ENCODE measurements at places on chromosomes 1 and 21.

DNA sequence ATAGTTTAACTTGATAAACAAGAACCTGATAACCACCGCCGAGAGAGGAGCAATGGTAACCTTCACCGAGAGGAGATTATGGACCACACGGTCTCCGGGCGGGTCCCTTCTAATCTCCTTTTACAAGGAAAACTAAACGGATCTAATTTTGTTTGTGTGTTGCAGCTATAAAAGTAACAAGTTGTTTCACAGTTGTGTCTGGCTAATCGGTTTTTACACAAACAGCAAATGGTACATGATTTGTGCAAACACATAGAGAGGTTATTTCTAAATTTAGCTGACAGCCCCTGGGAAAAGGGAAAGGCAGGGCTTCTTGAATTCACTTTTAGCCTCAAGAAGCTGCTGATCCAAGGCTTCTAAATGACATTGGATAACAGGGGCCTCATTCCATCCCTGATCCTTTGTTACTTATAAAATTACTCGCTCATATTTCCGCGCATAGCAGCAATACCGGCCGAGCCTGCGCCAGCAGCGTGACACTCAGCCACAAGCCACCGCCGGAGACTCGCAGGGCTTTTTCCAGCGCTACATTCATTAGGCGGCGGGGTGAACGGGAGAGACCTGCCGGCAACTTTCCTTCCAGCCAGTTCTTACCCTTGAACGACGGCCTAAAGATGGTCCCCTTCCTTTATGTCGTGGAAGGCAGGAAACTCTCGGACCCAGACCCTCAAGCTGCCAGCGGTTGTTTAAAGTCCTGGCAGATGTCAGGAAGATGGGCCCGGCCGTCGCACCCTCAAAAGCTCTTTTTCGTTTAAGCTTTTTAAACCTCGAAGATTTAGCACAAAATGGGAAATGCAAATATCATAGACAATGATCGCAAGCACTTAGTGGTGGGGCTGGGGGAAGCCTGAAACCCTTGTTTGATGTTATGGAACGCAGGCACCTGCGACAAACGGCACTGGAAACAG, 4.4 kb downstream of the FOXD3 start:
- DNase-seq: no peak

DNA sequence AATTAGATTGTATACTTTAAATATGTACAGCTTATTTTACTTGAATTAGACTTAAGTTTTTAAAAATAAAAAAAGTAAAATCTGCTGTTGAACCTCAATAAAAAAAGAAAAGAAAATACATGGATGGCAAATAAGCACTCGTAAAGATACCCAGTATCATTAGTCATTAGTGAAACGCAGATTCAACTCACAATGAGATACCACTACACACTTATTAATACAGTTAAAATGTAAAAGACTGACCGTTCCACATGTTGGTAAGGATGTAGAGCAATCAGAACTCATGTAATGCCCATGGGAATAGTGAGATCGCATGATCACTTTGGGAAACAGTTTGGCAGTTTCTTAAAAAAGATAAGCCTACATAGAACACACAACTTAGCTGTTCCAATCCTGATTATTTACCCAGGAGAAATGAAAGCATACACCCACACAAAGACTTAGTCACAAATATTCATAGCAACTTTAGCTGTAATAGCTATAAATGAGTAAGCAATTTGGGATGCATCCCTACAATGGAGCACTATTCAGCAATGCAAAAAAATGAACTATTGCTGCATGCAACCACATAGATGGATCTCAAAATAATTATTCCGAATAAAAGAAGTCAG, 7.3 kb downstream of the SH2D1B start:
- no peak for DNase-seq

DNA sequence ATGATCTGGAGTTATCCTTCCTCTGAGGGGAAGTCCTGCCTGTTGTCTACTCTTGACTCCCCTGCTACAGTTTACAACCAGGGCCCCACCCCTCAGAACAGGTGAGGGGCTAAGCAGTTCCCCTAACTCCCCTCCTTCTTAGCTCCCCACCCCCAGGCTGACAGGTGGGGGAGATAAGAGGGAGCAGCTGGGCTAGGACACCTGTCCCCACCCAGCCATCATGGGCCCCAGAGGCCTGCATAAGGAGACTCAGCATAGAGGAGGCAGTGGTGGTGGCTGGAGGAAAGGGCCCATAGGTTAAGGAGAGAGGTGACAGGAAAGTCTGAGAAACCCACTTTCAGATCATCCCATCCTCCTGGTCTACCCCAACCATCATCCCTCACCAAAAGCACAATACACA, 6.8 kb downstream of the MEF2D start:
- no peak for DNase-seq

- no peak for DNase-seq
Measured at GRCh38 chr1:245434280-245434679, 279.5 kb downstream of the KIF26B start.

- DNase-seq: no peak
Measured at GRCh38 chr1:53578358-53578757, 119.2 kb downstream of the DMRTB1 start.

GRCh38 chr1:76037324-76037723, 37.2 kb upstream of the ST6GALNAC3 start:
- DNase-seq: no peak

DNA sequence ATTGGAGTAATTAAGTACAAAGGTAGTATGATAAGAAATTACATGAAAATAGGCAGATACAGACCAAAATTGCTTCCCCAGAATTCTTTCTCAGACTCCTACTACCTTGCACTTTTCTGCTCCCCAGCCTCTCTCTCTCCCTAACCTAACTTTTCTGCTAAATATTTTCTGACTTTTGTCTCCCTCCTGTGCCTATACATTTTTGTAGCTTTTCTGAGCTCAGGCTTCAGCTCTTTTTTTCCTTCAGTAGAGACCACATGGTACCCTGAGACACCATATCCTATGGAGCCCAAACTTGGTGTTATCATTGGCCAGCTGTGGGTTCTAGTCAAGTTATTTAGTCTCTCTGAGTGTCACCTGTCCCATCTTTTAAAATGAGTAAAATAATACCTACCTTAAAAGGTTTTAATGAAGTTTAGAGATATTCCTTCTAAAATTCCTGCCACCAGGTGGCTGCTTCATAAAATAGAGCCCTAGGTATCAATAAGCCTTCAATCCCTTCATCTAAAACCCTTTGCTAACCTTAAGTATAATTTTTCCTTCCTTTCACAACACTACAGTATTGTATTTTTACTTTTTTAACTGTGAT, 237.6 kb upstream of the DUSP10 start:
- no peak for DNase-seq

DNA sequence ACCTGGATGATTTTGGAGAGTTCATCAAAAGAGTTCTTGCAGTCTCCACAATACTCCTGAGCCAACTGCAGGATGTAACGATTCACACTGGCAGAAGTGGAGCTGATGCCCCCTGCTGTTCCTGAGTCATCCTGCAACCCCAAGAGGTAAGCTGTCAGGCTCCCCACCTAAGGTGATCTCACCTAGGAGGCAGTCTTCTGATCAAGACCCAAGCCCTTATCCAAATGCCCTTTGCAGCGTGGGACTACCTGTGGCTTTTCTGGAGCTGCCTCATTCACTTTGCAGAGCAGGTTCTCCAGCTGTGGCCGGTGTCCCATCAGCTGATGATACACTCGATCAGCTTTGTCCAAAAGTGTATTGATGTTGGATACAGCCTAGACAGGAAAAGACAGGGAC, 96.4 kb downstream of the UBR4 start:
- DNase-seq: no peak

DNA sequence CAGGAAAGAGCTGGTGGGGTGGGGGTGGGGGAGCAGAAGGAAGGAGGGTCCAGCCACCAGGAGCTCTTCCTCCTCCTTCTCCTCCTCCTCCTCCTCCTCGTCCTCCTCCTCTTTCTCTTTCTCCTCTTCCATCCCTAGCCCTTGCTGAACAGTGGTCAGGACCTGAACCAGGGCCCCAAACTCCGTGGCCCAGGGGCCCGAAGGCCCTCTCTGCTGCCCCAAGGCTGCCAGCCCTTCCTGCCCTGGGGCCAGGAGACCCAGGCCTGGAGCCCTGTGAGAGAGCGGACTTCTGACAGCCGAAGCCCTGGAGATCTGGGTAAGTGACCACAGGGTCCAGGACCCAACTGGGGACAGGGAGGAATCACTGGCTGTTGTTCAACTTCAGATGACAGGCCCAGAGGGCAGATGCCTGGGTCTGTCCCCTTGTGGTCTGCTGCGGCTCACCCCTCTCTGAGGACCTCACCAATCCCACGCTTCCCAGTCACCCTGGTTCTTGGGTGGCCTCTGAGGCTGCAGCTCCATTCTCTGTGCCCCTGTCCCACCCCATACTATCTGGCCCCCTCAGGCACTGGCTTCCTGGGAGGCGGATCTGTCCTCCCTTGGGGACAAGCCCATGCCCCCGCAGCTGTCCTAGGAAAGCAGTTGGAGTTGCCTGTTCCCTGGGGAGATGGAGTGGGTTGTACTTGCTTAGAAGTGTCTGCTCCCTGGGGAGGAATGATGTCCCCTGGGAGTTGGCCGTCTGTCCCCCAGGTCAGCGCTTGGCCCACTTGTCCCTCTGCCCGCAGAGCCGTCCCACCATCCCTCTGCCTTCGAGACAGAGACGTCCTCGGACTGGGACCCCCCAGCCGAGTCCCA, 51.8 kb downstream of the VWA5B1 start:
- DNase-seq: no peak

GRCh38 chr1:17645068-17645911, 105.8 kb downstream of the ARHGEF10L start:
- no peak for DNase-seq

DNA sequence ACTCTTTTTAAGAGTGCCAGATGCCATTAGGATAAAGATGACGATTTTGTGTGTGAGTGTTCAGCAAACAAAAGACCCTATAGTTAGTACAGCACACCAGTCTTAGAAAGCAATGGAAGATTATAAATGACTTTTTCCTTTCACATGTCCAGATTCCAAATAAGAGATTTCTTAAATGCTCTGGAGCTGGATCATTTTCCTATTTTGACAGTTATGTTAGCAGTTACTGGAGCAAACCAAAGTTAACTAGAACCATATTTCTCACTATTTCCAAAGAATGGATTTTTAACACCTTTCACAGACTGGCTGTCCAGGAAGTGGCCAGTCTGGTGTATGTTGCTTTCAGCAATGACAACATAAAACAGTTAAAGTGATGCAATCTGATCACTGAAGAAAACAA, 905.8 kb upstream of the ADGRL2 start:
- DNase-seq: no peak

DNA sequence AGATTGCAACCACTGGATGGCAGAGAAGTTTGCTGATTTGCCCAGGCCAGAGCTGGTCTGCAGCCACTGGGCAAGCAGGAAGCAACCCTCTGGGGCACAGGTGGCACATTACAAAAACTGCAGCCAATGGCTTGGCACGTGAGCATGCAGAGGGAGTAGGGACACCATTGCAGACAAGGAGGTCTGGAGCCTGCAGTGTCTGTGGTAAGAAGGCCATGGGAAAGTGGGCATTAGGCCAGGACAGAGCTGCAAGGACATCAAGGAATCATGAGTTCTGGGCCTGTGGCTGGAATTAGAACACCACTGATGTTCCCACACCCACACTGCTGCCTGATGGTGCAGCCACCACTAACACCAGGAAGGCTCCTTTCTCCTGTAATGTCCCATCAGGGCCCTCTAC, 113.0 kb downstream of the TSEN15 start:
- DNase-seq: no peak

DNA sequence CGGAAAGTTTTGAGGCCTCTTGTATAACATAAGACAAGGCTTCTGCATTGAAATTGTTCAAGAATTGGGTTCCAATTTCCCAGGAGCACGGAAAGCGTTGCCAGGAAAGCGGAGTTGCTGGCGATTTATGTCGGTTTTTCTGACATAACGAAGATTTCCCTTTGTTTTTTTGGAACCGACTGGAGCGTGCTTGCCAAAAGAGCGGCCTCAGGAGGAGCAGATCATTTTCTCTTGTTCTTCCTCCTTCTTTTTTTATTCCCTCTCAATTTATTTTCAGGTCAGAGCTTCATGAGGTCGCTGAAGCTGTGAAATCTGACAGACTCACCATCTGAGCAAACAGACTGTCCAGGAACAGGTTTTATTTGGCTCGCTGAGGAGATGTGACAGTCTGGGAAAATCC, 275.5 kb downstream of the CAMTA1 start:
- DNase-seq: no peak

DNA sequence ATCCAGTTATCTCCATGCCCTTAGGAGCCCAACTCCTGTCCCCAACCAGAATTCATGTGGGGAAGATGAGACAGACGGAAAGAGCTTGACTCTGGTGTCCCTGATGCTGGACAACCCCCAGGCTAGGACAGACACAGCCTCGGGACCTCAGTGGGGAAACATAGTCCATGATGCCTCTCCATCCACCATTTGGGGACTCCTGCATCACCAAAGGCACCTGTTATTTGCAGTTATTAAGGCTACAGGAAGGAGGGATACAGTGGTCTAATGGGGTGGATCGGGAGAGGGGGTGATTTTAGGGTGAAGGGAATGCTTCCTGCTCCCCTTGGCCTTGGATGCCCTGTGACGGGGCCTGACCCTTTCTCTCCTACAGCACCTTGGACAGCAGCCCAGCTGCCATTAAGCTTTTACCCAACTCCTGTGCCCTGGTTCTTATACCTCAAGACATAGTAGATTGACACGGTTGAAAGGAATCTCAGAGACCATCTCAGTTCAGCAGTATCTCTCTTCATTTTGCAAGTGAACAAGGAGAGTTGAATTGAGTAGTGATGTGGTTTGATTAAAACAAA, 111.6 kb downstream of the MATN1 start:
- no peak for DNase-seq

GRCh38 chr1:180502361-180503279, at the start of gene ACBD6:
ACBD6 (minus strand) TSS chr1:180502577; CDS start chr1:180502266, 311 bp downstream.
- DNase-seq: peak; percentile 69

DNA sequence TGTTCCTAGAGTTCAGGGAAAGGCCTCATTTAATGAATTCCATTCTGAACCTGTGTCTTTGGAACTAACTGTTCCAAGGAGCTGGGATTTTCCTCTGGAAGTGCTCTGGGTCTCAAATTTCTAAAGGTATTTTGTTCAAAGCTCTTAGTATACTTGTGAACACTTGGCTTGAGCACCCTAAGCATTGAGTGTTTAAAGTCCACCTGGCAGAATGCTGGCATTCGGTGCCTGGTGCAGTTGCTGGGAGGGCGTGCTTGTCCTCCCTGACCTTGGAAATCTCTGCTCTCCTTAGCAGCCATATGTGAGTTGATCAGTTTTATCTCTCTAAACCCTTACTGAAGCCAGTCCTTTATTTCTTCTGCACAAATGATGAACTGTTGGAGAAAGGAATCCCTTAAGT, 3.0 kb downstream of the MTARC2 start:
- DNase-seq: no peak

- no peak for DNase-seq
Measured at GRCh38 chr21:40425981-40426380, 421.0 kb downstream of the DSCAM start.

GRCh38 chr21:25870084-25870483, 135.3 kb downstream of the GABPA start:
- DNase-seq: no peak
